Inflammatory macrophage treated with lipopolysaccharide for 4 hours (primary cell): ENCODE measurements at places on chromosomes 2 and 18.

DNA sequence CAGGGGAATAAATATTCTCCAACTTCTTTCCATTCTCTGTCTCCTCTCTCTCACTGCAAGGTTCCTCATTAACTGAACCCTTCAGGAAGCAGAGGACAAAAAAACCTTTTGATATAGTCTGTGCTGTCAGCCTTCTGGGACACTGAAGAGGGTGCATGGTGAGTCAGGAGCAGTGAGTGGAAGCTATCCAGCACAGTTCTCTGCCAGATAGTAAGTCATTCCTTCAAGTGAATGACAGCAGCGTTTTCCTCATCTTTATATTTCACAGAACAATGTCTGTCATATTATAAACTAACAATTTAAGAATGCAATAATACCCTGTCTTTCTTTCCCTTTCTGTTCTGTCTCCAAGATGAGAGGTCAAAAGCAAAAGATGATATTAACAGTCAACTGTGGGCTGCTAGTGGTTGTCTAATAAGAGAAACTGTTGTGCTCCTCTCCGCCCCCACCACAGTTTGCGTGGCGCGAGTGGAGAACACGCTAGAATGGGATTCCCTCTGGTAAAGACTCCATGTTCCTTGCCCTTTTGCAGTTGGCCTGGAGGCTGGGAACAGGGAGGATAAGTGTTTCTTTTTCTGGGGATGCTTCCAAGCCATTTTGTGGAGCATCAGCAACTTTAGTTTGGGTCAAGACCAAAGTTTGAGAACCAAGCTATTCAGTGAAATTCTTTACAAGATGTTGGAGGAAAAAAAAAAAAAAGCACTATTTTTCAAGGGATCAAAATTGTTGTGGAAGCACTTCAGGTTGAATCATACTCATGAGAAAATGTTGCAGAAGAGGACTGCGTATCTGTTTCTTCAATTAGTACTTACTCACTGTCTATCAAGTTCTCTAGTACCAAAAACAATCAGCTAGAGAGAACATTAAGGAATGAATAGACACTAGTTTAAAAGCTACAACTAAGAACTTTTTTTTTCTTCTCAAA lies 430.2 kb downstream of the SETBP1 start:
- peak; percentile 8 for DNase-seq

- DNase-seq: no peak
Measured at GRCh38 chr18:32548688-32549087, 78.0 kb upstream of the GAREM1 start.

DNA sequence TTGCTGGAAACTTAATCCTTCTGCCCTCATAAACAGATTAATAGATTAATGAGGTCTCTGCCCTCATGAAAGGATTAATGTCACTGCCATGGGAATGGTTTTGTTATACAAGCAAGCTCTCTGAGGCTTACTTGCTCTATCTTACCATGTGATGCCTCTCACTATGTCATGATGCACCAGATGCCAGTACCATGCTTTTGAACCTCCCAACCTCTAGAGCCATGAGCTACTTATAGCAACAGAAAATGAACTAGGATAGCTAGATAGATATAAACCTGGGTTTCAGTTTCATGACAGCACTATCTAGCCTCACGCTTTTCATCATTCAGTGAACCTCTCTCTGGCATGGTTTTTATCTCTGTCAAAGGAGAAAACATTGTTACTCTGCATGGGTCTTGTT lies 371.6 kb upstream of the LRP1B start:
- DNase-seq: no peak

DNA sequence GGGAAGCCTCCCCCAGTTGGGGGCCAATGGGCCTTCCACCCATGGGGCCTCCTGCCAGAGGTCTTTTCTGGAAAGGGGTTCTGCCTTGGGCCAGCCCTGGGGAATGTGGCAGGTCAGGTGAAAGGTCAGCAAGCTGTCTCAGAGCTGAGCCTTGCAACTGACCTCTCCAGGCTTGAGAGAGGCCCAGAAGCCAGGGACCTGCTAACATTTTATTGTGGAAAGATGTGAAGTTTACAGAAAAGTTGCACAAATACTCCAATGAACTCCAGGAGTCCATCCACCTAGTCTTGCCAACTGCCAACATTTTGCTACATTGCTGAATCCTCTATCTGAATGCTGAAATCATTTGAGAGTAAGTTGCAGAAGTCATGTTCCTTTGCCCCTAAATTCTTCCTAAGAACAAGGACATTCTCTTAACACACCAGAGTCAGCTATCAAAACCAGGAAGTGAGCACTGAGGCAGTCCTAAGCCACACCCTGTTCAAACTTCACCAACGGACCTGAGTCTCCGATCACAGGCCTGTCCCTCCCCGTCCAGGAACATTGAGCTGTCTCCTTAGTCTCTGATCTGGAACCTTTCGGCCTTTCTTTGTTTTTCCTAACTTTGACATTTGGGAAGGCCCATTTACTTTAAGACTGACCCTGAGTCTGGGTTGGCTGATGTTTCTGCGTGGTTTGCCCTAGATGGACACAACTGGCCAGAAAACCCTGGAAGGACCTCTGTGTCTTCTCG lies 4.0 kb downstream of the SNORC start:
- peak; percentile 49 for DNase-seq

GRCh38 chr2:33316328-33316727 lies 160.1 kb upstream of the RASGRP3 start:
- DNase-seq: no peak

DNA sequence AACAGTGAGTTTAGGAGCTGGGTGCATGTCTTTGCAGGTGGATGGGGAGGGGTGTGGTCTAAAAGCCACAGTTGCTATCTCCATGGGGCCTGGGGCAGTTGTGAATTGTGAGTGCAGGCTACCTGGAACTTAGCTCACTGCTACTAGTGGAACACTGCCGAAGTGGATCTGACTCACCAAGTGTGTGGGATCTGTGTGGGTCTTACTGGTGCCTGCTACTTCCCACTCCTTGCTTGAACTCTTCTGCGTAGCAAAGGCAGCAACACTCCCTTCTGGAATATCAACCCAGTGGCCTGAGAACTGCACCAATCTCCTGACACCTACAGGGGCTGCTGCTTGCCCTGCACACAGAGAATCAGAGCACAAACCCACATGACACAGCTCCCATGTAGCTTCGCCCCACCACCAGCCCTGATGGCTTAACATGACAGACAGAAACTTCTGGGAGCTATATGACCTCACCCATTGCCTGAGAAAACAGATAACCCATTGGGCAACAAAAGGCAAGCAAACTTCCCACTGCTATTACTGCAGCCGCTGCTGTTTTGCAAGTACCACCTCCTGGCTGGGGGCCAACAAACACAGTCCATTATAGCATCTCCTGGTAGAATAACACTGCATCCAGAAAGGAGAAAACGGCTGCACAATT lies 455.1 kb upstream of the DDX18 start:
- no peak for DNase-seq

GRCh38 chr18:69220529-69220928 lies 180.2 kb upstream of the DOK6 start:
- no peak for DNase-seq

DNA sequence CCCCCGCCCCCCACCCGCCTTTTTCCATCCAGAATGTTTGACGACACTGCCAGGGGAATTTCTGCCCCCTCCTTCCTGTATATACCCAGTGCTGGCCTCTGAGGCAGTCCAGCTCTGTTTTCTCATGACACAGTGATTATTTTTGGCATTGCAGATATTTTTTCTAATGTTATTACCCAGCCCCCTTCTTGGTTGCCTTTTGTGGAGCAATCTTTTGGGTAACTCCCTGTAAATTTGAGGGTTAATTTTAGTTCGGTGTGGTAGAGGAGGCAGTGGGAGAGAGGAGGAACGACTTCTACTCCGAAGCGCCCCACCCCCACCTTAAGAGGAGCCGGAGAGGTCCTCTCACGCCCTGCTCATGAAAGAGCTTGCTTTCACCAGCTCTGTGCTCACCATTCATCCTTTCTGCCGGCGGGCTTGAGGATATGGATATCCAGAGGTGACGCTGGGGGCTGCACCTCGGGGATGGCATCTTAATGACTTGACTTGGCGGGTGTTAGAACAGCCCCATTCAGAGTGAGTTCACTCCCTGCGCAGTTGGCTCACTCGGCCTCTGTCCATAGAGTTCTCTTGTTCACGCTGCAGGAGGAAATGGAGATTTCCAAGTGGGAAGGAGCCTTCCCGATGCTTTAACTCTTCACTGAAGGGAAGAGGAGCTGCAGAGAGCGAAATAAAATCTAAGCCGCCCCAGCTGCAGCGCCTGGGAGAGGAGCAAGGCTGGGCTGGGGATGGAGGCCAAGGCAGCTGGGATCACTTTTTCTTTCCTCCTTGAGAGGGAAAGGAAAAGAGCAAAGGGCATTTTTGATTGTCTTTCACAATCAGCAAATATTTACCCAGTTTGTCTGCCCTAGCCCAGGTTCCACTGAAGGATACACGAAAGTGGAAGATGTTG lies 38.4 kb downstream of the EPAS1 start:
- peak; percentile 62 for DNase-seq
